H54 (cell line): ENCODE measurements at places on chromosomes 7 and 10.

GRCh38 chr7:95749515-95749914 lies 22.8 kb upstream of the DYNC1I1 start:
- DNase-seq, result no peak

DNA sequence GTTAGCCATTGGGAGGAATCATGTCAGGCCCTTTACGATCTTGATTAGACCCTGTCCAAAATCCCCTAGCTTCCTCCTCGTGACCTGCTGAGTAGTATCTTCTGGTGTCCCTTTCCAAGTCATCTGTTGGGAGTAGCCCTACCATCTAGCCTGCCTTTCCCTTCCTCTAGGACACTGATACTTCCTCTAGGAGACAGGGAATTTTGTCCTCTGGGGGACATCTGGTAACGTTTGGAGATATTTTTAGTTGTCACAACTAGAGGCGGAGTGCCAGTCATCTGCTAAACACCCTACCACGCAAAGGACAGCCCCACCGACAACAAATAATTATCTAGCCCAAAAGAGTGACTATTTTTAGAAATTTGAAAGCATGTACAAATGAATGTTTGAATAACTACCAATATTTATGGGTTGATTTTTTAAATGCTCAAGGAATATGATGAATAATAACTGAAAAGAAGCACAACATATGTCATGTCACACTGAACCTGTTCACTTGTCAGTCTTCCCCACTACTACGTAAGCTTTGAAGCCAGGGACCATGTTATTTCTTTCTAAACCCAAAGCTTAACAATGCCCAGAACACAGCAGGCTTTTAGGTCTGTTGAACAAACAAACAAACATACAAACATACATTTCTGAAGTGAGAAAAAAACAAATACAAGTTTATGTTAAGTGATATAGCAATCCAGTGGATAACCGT lies 105.9 kb downstream of the ARHGAP12 start:
- no peak for DNase-seq

GRCh38 chr7:155508376-155509358 lies 37.7 kb downstream of the CNPY1 start:
- no peak for DNase-seq

DNA sequence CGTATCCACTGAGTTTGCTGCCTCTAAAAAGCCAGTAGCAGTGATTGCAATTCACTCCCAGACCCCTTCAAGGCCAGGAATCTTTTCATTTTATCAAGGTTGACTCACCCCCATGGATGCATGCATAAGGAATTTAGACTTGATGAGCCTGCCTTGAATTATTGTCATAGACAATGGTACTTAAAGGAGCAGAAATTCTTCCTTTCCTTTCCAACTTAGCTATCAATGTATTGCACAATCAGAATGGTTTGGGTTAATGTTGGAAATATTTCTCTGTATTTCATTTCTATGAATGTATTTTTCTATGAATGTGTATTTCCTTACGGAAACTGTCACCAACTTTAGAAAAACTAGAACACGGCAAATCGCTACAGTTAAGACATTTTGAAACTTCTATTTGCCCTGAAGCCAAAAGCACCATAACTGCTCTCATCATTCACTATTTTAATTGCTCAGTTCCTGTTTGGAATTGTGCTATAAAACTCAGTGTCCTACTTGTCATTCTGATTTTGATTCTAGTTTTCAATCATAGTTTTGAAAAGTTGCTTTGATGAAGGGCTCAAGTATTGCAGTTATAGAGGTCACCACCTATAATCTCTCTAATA lies 355.7 kb upstream of the AKR1E2 start:
- DNase-seq, result peak; percentile 5

DNA sequence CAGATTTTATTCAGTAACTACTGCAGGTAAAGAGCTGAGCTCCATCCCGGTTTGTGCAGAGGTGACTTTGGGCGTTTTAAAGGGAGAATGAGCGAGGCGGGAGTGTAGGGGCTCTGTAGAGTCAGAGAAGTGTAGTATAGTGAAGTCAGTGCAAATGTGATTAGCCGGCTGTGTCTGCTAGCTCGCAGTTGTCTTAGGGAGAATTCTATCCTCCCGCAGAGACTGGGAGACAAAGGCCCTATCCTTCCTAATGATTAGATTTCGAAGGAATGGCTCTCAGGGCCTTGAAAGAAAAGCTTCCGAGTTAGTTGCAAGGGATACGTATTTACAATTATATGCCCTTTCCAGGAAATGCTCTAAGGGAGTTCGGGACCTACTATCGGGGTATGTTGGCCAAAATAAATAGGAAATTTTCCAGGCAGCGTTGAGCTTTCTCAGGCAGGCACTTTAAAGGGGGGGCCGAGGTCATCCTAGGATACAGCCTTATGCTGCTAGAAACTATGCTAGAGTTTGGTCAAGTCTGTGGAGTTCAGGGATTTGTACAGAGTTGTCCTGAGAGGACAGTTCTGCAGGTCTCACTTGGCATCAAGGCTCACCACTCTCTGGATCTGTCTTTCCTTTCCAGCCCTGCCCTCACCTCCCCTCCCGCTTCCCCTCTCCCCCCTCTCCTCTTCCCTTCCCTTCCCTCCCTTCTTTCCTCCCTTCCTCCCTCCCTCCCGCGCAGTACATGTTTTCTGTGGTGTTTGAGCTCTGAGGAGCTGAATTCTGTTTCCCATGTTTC lies 825 bp downstream of the MRPL32 start:
- no peak for DNase-seq

GRCh38 chr7:28675429-28675828 lies 263.1 kb downstream of the CREB5 start:
- no peak for DNase-seq

GRCh38 chr10:132820056-132820455 lies 34.1 kb upstream of the NKX6-2 start:
- DNase-seq, result no peak

GRCh38 chr7:119256001-119256400 lies 1017.0 kb upstream of the KCND2 start:
- DNase-seq, result no peak
